RCC 7860 (cell line): ENCODE measurements at places on chromosomes 16 and 17.

DNA sequence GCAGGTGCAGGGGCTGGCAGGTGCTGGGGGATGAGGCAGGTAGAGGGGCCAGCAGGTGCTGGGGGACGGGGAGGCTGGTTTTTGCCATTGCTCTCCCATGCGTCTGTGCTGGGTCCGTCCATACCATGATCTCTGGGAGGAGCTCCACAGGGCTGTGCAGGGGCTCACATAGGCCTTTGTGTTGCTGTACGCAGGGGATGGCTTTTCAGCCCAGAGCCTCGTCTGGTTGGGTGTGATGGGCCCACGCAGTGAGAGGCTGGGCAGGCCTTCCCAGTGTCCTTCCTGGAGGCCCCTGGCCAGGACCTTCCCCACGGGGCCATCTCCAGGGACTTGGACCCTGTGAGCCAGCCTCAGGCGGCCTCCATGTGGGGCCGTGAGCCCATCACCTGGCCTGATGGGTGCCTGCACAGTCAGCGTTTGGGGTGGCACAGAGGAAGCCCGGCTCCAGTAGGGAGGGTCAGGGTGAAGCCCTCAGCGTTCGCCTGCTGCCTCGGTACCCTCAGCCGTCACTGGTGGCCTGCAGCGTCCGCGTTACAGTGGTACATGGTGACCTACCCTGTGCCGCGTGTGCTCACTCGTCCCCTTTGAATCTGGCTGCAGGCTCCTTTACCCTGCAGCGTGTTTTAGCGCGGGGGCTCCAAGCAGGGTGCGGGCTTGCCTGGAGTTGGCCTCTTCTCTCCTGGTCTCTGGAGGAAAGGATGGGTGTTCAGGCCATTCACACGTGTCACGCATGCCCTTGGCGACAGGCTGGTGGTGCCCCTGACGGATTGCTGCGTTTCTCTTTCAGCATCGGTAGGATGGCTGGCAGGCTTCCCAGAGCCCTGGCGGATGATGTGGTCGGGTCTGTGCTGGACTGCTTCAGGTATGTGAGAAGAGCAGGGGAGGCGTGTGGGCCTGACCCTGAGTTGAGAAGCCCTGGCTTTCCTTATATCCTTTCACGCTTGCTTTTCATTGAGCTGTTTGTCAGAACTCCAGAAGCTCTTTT is 30.6 kb downstream of the ZNF750 start:
- no peak for DNase-seq

DNA sequence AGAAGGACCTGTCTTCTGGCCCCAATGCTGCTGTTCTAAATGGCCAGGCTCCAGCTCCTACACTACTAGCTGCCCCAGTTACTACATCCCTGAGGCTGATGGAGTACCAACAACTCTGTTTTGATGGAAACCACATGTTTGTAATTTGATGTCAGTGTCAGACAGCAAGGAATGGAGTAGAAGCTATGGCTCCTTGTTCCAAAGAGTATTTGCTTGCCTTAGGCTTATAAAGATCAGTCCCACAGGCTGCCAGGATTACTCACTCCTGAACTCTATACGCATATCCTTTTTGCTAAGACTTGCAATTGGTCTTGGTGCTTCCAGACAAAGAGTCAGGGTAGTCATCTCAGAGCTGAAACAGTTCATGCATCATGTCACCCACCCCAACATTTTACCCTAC is 139.6 kb downstream of the HS3ST3A1 start:
- DNase-seq, result no peak

- no peak for DNase-seq
Observed at GRCh38 chr16:87201790-87202189, 115.4 kb downstream of the C16orf95 start.

- DNase-seq, result no peak
Observed at GRCh38 chr16:85370881-85371651, 242.1 kb upstream of the GSE1 start.

GRCh38 chr17:78112518-78113471 is 15.8 kb downstream of the TMC6 start:
- peak; percentile 34 for DNase-seq

- DNase-seq, result peak; percentile 41
Observed at GRCh38 chr16:47037746-47038458, 64.4 kb upstream of the DNAJA2 start.

DNA sequence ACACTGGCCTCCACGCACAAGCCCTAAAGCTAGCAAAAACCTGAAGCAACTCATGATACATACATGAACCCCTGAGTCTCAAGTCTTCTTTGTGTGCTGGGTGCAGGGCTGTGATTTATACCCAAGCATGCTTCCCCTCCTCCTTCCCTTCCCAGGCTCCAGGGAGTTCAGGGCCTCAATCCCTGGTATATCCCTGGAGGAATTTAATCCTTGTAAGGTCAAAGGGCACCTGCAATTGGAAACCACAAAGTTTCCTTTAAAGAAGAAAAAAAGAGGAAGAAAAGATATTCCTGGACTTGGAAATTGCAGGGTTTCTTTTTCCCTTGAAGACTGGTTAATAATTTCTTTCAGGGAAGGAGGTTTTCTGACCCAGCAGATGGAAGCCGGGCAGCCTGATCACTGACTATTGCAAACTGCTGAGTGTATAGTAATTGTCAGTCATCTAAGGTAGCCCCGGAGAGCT is 182.3 kb downstream of the AATF start:
- peak; percentile 46 for DNase-seq

DNA sequence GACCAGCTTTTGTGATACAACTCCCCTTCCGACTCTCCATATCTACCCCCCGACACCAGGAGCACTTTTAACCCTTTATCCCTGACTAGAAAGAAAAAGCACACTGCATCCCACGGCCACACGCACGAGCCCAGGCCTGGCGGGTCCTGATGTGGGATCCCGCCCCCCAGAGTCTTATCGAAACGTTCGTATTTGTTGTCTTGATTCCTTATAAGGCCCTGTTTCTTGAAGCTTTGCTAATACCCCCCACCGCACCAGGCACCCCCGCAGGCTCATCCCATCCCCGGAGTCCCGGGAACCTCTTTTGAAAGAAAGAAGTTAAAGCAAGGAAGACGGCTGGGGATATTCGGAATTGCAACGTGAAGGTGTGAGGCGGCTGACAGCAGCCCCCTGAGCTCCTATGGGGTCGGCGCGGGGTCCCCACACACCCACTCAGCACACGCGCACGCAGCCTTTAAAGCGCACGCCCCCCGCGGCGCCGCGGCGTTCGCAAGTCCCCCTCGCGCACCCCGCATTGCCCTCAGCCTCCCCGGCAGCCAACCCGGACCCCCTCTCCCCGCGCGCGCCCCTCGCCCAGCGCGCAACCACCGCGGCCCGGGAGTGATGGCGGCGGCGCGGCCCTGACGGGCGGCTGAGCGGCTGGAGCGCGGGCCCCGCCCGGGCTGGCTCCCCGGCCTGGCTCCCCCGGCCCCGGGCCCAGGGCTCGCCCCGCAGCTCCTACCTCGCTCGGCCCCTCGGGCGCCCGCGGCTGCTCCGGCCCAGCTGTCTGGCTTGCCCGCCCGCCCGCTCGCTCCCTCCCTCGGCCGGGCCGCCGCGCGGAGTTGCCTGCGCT is 448 bp downstream of the STAT5B start:
- no peak for DNase-seq

DNA sequence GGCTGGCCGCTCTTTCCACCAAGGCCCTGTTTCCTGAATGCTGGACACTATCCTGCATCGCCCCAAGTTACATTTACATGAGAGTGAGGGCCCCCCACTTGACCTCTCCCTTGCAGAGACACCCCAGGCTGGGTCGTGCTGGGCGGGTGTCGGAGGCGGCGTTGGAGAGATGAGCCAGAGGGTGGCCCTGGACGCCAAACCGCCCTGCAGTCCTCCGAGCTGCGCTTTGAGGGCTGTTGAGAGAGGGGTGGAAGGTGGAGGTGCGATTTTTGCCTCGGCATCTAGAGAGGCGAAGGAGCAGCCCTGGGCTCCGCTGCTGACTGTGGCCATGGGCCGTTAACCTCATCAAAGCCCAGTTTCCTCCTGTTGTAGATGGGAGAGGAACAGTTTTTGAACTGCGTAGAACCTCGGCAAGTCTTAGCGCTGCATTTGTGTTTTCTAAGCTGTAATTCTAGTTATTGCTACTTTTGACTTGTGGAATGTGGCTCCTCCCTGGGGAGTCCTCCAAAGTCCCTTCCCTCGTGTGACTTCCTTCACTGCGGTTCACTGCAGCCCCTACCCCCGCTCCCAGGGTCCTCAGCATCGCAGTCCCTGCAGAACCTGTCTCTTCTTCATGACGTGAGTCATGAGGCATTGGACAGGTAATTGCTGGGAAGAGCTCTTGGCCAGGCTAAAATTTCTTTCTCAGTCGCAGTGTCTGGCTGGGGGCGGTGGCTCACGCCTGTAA is 986 bp upstream of the ELOB start:
- DNase-seq, result no peak

DNA sequence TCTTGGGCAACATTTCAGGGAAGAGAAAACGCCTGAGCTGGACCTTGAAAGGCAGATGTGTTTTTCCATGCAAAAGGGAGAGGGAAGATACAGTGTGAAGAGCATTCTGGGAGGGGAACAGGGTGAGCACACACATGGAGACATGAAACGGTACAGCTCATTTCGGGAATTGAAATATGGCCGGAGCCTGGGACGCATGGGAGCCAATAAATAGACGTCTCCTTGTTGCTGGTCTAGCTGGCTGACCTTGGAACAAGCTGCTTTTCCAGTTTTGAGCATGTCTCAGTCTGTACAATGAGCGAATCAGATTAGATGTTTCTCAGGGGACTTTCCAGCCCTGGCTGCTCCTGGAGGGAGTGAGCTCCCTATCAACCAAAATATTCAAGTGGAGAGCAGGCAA is 63.6 kb downstream of the ASIC2 start:
- no peak for DNase-seq

GRCh38 chr16:10906914-10907756 is 30.1 kb downstream of the CIITA start:
- no peak for DNase-seq

- DNase-seq, result no peak
Observed at GRCh38 chr17:78082988-78083387, 45.6 kb downstream of the TMC6 start.

DNA sequence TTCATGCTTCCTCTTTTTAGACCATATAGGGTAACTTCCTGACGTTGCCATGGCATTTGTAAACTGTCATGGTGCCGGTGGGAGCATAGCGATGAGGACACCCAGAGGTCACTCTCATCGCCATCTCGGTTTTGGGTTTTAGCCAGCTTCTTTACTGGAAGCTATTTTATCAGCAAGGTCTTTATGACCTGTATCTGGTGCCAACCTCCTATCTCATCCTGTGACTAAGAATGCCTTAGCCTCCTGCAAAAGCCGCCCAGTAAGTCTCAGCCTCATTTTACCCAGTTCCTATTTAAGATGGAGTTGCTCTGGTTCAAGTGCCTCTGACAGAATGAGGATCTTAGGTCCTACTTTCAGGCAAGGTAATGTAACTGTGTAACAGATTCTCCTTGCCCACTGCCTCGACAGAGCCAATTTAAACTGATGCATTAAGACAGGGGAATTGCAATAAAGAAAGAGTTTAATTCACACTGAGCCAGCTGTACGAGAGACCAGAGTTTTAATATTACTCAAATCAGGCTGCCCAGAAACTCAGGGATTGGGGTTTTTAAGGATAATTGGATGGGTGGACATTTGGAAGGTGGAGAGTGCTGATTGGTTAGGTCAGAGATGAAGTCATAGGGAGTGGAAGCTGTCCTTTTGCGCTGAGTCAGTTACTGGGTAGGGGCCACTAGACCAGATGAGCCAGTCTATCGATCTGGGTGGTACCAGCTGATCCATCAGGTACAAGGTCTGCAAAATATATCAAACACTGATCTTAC is 59.9 kb upstream of the ATF7IP2 start:
- DNase-seq, result peak; percentile 47
